ENCODE measurements at places on chromosomes 7 and 10.

GRCh38 chr10:13871011-13871410 lies 284.2 kb downstream of the PRPF18 start:
- DNase-seq = no peak

DNA sequence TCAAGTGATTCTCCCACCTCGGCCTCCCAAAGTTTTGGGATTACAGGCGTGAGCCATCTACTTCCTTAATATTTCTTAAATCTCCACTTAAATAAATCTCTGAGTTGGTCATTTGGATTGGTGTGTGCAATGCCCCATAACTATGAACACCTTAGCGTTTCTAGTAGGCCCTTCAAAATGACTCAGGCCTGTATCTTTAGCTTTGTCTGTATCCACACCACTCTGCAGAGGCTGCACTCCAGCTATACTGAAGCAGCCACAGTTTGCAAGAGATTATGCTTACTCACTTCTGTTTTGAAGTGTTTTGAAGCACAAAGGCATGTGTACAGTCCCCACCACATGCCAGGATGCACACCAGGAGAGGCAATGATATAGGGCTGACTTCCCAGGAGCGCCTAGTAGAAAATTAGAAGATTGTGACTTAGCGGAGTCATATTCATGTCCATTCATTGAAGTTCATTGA lies 2.4 kb upstream of the ST7 start:
- DNase-seq = no peak

DNA sequence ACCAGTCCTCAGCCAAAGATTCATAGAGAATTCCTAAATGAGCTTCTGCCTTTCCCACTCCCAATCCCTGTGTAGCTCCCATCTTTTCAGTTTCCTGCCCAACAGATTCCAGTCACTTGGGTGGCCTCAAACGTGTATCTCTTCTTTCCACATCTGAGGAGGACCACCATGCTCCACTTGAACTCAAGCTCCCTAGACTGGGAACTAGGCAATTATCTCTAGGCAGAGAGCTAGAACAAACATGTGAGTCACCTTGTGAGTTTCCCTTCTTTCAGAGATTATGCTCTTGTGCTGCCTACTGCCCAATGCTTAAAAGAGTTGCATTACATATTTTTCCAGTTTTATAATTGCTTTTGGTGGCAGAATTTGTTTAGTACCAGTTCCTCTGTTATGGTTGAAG lies 178.0 kb downstream of the MDFIC start:
- no peak for DNase-seq

DNA sequence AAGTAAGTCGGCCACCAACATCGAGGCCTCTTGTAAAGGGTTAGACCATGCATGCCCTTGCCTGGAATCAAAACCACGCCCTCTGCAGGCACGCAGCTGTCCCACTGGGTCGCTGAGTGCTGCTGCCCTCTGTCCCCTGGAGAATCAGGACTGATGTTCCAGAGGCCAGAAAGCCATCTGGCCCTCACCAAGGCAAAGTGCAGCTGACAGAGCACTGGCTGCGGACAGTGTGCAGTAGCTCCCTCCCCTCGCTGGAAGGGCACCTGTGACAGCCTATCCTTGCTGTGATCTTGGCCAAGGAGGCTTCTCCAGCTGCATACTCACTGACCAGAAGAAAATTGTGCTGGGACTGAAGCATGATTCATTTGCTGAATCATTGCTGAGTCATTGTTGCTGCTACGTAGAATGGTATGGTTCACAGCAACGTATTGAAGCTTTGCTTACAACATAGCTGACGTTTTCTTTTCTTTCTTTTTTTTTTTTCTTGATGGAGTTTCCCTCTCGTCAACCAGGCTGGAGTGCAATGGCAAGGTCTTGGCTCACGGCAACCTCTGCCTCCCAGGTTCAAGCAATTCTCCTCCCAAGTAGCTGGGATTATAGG lies 30.4 kb downstream of the DDC start:
- DNase-seq = no peak

- no peak for DNase-seq
Measured at GRCh38 chr10:88004451-88004850, 141.0 kb downstream of the PTEN start.

- DNase-seq = no peak
Measured at GRCh38 chr10:116833986-116834985, 15.0 kb upstream of the ENO4 start.

GRCh38 chr7:98681951-98682350 lies 64.9 kb downstream of the NPTX2 start:
- DNase-seq = no peak

- DNase-seq = peak; percentile 69
Measured at GRCh38 chr7:135980665-135981180, 3.6 kb upstream of the MTPN start.

DNA sequence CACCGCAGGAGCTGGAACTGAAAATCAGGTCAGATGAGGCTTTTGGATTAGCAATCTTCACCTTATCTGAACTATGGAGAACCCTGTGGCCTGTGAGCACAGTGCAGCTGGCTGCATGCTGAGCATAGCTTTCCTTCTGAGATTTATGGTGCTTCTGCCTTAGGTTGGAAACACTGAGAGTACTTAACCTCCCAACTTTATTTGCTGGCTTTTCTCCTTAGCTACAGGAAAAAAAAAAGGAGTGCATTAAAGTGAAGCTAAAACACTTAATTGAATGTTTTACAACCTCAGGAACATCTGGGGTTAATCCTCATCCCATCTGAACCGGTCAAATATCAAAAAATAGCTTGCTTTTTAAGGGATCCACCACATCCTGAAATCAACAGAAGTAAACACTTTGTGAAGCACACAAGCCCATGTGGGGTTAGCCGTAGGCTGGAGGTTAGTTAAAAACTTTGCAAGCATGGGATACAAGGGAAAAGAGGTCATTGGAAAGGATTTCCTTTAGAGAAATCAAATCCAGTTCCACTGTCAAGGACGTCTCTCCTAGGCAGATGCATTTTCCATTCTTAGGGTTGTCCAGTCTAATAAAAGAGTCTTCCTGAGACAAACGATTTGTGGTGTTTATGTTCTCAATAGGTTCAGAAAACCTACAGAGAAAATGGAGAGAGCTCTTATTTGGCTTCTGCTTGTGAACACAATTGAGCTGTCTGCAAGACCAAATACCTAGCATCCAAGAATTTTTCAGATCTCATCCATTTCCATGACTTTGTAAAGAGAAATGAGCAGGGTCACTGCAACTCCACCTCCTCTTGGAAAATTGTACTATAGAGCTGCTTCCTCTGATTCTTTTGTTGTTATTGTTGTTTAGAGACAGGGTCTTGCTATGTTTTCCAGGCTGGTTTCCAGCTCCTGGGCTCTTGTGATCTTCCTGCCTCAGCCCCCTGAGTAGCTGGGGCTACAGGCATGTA lies 470.4 kb upstream of the IGFBP3 start:
- no peak for DNase-seq

DNA sequence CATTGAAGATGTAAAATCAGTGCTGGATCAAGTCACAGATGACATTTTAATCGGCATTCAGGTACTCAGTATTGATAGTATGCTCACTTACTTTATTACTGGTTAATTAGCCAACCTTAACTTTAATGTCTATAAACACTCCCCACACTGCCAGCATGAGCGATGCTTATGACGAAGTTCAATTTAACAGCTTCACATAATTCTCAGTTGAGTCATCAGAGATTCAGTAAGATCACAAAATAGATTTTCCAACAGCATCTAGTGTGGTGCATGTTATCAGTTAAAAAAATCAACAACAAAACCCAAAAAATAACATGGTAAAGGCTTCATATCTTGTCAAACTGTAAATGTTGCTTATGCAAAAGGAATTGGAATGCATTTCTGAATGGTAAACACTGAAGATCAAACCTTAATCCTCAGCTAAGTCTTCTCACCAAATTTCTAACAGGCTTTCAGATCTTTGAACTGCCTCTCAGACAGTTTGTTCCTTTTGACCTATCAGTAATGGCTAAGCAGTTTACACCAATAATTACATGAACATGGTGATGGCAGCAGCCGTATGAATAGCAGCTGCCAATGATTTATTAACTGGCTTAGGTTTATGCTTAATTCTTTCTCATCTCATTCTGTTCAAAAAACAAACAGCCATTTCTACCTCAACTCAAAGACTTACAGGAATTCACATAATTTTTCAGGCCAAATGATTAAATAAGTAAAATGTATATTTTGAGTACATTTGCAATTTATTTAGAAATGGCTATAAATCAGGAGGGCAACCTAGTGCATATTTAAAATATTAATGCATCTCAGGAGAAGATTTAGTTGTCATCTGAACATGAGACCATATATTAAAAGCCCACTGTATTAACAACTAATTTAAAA lies 98.5 kb downstream of the CABCOCO1 start:
- DNase-seq = no peak

DNA sequence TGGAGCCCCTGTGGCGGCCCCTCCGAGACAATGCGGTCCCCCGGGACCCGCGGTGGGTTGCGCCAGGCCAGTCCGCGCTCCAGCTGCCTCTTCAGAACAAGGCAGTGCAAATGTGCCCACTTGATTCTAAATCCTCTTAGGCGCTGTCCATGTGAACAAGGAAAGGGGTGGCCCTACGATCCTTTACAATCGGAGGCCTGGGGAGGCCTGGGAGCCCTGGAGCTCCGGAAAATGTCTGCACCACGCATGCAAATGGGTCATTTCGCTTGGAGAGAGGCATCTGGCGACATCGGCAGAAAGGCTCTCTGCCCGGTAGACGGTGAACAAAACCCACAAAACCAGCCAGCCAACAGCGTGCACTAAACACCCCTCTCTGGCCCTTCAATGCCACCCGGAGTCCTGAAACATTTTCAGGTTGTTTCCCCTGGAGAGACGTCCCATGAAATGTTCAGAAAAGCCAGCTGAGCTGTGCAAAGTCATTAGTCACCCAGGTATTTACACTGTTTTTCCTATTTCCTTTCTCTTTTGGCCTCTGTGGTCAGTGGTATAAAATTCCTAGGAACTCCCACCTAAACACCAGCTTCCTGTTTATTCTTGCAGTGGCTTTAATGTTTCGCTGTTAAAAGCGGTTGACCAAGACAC lies 102.8 kb upstream of the ZNF438 start:
- no peak for DNase-seq

DNA sequence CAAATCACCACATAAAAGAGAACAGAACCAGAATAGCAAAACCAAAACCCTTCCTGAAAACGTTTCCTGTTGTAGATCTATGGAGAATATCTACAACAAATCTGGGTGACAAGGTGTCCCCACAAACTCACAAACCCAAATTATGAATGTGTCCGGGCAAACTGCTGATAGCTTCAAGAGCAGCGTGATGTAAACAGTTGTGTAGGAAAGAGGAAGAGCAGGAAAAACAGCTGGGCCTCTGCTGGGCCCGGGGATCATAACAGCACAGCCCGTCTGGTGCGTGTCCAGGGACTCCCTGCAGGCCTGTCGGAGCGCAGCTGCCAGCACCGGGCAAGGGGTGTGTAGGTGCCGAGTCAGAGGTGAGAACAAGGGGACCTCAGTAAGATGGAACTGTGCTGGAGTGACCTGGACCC lies 53.7 kb downstream of the KCNH2 start:
- no peak for DNase-seq

Measured in effector memory CD4-positive, alpha-beta T cell (primary cell).